Stimulated activated CD4-positive, alpha-beta T cell treated with anti-CD3 and anti-CD28 coated beads, TNF-alpha, amount 100 ng/mL, for 1 hour (primary cell): ENCODE measurements at places on chromosomes 2 and 18.

GRCh38 chr2:62045017-62045543, 139.6 kb downstream of the COMMD1 start:
- no peak for DNase-seq

- no peak for DNase-seq
Measured at GRCh38 chr18:26448714-26449159, 99.6 kb downstream of the KCTD1 start.

DNA sequence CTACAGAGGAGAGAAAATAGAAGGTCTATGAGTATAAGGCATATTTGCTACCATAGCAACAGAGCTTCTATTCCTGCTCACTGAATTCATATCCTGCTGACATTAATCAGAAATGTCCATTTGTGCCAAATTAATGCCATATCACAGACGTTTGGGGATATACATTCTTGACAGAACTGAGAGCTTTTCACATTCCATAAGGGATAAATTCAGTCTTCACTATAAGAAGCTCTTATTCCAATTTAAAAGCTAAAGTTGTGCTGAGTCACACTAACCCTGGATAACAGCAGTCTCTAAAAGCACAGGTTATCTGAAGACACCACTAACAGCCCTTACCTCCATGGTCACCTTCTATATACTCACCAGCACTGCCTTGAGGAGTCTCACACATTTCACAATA, 178.1 kb downstream of the RAB3GAP1 start:
- no peak for DNase-seq

GRCh38 chr2:221975151-221975550, 323.6 kb downstream of the PAX3 start:
- DNase-seq, result no peak

DNA sequence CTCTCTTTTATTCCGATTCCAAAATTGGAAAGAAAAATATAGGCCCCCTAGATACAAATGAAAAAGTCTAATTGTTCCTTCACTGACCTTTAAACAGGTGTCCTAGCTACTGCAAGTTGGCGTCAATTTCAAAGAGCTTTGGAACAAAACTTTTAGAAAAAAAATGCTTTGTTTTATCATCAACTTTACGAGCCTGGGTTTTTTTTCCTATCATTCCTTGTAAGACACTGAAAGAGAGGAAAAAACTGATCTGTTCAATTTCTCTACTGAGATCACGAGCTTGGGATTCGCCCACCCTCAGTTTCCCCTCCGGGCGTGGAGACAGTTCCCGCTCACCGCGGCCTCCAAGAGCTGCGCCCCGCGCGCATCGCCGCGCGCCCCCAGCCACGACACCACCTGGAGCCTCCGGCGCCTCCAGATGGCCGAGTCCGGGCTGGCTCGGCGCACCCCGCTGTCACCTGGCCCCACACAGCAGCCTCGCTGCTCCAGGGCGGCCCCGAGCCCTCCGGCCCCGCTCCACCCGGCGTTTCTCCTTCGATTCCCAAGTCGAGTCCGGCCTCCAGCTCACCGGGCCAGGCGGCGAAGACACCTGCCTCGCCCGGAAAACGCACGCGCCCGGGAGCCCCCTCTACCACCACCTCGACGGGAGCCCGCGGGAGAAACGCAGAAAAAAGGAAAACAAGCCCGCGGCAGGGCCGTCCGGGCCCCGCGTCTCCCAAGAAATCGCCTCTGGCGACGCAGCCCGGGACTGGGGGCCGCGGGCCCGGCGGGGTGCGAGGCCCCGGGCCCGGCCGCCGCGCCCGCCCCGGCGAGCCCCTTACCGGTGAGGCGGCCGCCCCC, 656 bp downstream of the TBC1D8 start:
- no peak for DNase-seq

DNA sequence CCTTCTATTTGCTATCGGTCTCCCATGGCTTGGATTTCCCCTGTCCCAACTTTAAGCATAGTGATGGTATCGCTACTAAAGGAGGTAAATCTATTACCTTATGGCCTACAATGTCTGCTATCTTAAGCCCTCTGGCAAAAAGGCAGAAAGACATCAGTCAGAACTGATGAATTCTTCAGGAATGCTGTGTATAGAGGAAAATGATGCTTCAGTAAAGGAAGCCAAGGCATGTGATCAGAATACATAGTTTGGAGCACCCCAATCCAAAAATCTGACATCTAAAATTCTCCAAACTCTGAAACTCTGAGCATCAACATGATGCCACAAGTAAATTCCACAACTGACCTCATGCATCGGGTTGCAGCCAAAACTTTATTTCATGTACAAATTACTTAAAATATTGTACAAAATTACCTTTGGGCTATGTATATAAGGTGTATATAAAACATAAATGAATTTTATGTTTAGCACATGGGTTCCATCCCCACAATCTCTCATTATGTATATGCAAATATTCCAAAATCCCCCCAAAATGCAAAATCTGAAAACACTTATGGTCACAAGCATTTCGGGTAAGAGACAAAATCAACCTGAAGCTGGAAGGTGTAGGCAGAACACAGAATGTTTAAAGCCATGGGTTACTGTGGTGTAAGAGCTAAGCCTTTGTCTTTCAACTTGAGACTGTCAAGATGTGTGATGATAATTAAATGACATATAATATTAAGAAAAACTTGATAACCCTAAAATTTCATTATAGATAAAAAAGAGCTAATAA, 66.2 kb downstream of the CUL3 start:
- no peak for DNase-seq
